ENCODE measurements at places on chromosomes 2 and 18.

GRCh38 chr18:76874642-76875389 is 52.5 kb downstream of the ZNF236 start:
- DNase-seq = no peak

DNA sequence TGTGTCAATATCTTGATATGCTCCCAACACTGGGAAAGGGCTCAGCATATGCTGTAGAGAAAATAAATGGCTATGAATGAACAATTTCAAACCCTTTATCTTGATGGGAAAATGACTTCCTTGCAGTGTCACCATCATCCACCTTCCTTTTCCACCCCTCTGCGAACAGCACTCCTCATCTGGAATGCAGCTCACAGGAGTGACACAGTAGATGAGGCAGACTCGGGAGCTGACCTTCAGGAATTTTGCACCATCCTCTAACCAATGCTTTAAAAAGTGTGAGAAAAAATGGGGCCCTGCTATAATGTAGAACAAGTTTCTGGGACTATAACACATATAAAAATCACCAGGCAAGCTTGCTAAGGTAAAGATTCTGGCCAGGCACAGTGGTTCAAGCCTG is 41.3 kb upstream of the YPEL5 start:
- no peak for DNase-seq

- no peak for DNase-seq
Observed at GRCh38 chr2:106021662-106022028, 172.5 kb downstream of the UXS1 start.

GRCh38 chr2:76478266-76479035 is 767.7 kb upstream of the GCFC2 start:
- no peak for DNase-seq

DNA sequence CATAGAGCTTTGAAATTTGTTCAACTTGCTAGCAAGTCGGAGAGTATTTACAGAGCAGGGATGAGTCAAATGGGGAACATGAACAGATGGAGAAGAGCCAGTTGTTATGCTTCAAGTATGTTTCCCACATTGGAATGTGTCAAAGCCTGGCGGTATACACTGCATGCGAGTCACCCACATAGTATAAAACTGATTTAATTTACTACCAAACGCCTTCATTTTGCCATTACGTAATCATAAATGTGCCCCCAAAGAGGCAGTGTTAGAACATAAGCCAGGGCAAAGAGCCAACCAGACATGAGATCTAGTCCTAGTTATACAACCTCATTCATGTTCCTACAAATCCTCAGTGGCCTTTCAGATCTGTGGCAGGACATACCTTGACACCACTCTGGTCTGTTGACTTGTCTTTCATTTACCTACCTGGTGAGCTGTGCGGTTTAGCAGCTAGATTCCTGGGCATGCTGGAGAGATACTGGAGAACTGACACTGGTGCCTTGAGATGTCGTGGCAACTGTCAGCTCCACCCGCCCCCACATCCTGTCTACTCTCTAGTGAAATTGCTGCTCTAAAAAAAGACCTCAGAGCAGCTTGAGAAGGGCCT is 21.7 kb upstream of the NRP2 start:
- no peak for DNase-seq

GRCh38 chr2:26606847-26607190 is 34.3 kb downstream of the CIB4 start:
- DNase-seq = no peak

DNA sequence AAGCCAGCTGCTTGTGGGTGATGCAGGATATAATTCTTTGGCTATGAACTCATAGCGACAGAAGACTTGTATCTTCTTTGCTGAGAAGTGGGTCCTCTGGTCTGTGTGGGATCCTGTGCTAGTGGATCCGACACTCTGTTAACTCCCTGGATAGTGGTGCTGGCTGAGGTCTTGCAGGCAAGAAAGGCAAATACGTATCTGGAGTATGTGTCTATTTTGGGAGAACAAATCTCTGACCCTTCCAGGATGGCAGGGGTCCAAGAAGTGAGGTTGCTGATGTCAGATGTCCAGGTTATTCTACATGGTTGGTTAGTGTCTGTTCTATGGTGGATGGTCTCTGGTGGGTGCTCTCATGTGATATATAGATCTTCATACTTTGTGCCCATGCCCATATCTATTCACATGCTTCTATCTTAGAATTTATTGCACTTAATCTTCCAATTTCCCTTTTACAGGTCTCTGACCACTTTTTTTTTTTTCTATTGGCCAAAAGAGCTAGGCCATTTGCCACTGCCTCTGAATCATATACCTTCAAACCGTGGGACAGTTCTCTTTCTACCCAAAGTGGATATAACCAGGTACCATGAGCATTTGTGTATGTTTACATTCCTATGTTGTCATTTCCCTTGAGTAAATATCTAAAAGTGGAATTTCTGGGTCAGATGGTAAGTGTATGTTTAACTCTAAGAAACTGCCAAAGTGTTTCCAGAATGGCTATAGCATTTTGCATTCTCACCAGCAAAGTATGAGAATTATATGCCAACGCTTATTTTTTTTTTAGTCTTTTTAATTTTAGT is 45.1 kb upstream of the RBMS1 start:
- DNase-seq = no peak

All from T-helper 2 cell (primary cell).